ENCODE measurements at places on chromosomes 12 and 14.

- DNase-seq, result no peak
Observed at GRCh38 chr14:65035049-65035448, 48.4 kb downstream of the FNTB start.

- no peak for DNase-seq
Observed at GRCh38 chr12:24408305-24408704, 458.8 kb upstream of the SOX5 start.

DNA sequence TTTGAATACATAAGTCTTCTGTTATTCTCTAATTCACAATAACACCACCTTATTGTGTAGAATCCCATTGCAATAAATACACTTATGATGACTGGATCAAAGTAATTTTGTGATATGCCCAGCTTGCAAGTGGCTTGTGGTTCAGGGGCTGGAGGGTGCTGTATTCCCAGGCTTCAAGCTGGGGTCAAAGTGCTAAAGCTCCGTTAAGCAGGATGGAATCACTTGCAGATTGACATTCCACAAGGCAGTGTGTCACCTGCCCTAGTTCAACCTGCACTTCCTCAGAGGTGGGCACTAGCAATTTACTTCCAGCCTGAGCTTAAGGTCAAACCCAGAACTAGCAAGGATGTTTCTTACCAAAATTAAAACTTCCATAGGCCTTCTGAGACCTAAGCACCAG is 166.6 kb downstream of the SSPN start:
- no peak for DNase-seq

DNA sequence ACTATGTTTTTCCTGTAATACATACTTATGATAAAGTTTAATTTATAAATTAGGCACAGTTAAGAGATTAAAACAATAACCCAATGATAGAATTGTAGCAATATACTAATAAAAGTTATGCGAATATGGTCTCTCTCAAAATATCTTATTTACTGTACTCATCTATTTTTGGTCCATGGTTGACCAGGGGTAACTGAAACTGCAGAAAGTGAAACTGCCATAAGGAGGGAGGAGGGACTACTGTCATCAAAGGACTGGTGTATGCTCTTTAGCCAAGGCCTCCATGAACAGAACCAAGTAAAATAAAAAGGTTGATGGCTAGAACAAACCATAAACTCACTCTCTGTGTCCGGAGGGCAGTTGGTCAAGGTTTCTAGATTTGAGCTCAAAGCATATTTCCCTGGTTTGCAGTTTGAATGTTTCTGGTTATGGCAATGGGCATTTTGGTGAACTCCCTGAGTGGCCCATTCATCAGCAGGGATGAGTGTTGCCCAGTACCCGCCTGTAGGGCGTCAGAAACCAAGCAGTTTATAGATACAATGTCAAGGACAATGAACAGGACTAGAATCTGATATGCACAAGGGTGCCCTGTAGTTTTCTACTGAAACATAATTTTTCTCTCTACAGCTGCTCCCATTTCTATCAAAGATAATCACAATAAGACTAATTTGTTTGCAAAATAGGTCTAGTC is 19.8 kb downstream of the LEMD3 start:
- DNase-seq, result no peak

DNA sequence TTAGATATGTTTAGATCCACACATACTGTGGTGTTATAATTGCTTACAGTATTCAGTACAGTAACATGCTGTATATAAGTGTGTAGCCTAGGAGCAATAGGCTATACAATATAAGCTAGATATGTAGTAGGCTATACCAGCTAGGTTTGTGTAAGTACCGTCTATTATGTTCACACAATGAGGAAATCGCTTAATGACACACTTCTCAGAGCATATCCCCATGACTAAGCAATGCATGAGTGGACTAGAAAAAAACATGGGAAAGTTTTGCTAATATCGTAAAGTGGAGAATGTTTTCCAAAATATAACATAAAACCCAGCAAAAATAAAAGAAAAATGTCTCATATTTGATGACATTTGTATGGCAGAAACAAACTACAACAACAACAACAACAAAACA is 27.3 kb downstream of the AKAP3 start:
- no peak for DNase-seq

GRCh38 chr14:102684298-102684663 is 91.8 kb downstream of the RCOR1 start:
- no peak for DNase-seq
